EH (cell line): ENCODE measurements at places on chromosomes 6 and 20.
A peak's percentile ranks its signal among the peaks of the same experiment; 100 is the strongest.

DNA sequence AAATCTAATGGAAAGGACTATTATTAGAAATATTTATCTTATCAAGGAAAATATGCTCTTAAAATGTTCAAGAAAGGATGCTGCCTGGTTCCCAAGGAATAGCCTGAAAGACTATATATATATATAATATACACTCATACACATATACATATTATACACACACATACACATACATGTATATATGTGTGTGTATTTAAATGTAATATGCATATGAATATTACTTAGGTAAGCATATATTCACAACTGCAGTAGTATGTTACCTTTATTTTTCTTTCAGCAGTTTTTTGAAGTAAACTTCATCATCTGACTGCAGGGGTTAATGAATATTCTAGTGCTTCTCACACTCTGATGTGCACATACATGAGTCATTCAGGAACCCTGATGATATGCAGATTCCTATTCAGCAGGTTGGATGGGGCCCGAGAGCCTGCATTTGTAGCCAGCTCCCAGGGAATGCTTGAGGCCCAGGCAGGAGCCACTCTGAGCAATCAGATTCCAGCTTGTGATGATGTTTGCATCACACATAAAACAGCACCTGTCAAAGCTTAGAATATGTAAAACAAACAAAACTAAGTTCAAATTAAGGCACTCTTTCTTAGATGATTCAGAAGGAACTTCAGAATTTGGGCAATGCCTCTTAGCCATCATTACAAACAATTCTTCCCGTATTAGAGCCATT, 16.1 kb downstream of the MYLK4 start:
- no peak for DNase-seq

DNA sequence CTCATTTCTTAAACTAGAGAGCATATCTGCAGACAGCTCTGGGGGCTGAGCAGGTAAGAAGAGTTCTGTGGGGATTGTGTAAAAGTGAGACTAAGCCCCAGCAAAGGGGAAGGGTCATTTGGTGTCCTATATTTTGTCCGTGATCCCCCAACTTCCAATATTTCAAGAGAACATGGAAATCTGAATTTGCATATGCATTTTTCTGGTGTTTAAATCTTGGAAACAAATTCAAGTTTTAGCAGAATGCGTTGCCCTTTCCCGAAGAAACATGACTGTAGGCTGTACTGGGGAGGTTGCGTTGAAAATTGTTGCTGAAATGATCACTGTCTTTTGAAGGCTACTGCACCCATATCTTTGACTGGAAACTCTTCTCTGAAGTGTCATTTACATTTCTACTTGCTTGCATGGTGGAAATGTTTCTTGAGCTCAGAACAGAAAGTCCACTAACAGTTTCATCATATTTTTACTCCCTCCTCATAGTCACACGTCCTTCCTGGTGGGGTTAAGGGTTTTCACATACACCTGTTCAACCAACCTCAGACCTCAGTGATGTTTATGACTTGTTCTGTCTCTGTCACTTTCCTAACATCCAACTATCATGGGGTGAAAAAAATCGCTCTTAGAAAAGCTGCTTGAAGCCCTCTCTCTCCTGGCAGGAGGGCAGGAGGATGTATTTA, 140.3 kb downstream of the BCAS1 start:
- DNase-seq = no peak

DNA sequence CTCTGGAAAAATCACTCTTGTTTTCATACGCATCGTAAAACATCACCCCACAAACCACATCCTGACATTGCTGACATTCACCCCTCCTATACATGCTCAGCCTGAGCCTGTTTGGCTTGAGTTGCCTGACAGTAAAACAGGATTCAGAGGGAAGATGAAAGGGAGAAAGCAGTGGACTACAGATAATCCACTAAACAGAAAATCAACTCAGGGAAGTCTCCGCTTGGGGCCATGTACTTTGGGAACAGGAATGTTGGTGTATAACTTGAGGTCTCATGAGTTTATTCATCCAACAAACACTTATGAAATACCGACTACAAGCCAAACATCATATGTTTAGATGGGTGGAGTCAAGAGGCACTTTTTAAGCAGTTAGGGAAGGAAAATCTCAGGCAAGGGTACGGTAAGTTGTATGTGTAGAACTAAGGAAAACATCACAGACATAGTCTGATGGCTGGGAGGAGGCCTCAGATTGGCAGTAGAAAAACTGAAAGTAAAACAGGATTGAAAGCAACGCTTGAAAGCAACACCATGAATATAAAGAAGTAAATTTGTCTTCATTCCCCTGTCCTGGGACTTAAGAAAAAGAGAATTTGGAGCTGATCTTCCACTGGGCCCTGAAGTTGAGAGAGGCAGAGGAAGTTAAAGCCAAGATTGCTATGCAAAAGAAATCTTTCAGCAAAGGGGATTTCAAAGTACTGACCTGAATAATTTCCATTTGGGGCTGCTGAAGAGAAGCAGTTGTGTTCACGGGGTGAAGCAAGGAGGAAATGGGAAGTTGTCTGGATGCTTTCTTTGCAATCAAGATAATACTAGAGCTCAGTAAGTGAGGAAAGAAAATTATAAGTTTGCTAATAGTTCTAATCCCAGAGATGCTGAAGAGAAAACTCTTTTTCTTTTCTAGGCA, 28.8 kb downstream of the PDE7B start:
- peak; percentile 88 for DNase-seq

DNA sequence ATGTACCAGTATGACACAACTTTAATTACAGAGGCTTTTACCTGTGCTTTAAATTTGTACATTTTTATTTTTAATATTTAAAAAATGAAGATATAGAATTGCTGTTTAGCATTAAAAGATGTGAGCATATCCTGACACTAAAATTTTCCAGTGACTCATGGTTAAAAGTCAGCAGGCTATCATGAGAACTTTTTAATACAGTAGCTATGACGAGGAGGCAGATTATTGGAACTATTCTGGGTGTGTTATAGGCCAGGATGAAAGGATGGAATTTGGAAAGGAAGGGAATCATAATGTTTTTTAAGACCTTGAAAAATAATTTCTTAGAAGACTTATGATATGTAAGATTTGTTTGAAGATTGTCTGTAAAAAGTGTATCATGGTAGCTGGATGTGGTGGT, 91.0 kb downstream of the GFRA4 start:
- DNase-seq = peak; percentile 31

DNA sequence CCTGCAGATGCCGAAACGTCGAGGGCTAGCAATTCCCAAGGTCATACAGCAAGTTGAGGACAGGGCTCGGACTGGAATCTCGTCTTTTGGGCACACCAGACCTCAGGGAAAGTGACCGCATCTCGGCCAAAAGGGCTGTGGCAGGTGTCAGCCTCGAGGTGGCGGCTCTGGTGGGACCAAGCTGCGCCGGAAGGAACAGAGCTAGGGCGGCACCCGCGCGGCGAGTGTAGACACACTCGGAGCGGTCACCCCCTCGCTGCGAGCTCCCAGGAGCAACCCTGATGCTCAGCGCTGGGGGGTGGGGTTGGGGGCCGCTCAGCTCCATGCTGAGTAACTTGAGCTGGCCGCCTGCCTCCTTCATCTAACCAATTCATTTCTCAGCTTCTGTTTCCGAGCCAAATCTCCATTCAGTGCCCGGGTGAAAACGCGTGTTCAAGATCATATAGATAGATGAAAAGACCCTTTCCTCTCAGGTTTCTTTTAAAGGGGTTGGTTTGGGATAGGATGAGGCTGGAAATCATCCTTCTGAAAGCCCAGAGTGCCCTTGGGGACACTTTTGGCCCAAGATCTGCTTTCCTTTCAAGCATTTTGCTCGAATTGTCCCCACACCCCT, 2.2 kb upstream of the TUBB2B start:
- no peak for DNase-seq

DNA sequence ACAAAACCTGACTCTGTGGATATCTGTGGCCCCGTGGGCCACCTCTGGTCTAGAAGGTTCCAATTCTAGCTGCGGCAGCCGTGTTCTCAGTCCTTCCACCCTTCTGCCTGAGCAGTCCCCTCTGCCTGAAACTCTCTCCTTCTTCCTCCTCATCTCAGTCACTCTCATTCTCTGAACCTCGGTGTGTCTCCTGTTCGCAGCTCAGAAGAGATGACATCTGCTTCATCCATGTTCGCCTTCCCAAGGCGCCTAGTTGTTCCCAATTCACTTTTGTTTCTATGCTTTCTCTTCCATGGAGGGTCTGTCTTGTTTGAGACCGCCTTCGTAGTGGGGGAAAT, 95.5 kb downstream of the CEBPB start:
- no peak for DNase-seq

GRCh38 chr6:159790956-159791598, 810 bp downstream of the MRPL18 start:
- DNase-seq = no peak

- DNase-seq = no peak
Measured at GRCh38 chr20:46004187-46004586, 4.5 kb upstream of the MMP9 start.

- no peak for DNase-seq
Measured at GRCh38 chr20:31680286-31681127, 42.2 kb downstream of the BCL2L1 start.

DNA sequence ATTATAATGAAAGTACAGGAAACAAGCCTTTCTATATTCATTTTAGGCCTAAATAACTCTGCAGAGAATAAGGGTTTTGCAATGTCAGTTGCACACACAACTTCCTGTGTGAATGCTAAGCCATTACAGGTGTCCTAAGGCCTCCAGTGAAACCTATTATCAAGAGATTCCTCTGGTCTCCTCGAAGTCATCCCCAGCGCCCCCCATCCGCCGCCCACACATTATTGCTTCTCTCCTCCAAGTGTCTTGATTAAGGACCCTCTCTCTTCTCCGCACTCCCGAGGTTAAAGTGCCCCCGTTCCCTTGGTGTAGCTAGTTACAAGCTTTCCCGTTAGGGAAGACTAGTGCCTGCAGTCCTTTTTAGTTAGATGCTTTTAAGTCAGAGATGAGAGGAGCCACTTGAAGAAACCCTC, 1.3 kb downstream of the HIVEP2 start:
- peak; percentile 44 for DNase-seq

DNA sequence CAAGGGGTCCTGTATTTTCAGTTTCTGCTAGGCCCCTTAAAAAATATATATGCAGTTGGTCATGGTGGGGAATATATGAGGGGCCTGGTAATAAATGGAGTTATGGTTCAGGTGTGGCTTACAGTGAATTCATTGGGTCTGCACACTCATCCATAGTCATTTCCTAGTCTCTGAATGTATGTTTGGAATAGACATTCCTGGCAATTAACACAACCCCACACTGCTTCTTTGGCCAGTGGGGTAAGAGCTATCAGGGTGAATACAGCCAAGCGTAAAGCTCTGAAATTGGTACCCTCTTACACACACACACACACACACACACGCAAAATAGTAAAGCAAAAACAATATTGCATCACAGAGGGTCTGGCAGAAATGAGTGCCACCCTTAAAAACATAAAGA, 56.5 kb downstream of the QRSL1 start:
- DNase-seq = peak; percentile 3

DNA sequence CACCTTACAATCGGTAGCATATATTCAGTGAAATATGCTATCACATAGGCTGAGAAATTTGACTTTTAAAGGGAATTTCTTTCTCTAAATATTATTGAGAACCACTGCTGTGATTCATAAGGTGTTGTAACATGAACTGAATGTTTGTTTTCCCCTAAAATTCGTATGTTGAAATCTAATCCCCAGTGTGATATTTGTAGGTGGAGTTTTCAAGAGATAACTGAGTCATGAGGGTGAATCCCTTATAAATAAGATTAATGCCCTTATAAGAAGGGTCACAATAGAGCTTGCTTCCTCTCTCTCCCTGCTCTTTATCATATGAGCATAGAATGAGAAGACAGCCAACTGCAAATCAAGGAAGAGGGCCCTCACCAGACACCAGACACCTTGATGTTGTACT, 64.8 kb downstream of the LMBRD1 start:
- DNase-seq = no peak

GRCh38 chr6:150273457-150274309, 95.1 kb upstream of the IYD start:
- DNase-seq = no peak

DNA sequence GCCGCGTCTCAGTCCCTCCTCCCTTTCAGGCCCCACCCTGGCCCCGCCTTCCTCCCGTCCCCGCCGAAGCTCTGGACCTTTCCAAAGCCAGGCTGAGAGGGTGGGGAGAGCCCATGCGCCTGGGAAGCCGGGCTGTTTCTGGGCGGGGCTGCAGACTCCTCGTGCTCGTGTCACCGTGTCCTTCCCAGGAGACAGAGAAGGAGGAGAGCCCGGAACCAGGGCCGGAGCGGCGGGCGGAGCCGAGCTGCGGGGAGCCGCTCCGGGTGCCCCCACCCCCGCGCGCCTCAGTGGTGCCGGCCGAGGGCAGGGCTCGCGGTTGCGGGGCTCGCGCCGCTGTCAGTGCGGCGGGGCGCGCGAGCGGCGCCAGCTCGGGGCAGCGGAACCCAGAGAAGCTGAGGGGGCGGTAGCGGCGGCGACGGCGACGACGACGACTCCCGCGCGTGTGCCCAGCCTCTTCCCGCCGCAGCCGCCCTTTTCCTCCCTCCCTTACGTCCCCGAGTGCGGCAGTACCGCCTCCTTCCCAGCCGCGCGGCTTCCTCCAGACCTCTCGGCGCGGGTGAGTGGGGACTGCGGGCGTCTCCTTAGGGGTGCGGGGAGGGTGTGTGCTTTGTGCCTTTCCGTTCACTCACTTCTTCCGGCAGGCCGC, at the start of gene RALY:
Gene RALY, plus strand, starts transcription at position 336 of the 646 bp plus-strand sequence. CDS start 78,164 bp downstream, outside the sequence.
- peak; percentile 99 for DNase-seq

- peak; percentile 65 for DNase-seq
Measured at GRCh38 chr20:44911264-44911921, 1.5 kb downstream of the PABPC1L start.

GRCh38 chr20:44455126-44455525, 20.5 kb upstream of the TTPAL start:
- no peak for DNase-seq

DNA sequence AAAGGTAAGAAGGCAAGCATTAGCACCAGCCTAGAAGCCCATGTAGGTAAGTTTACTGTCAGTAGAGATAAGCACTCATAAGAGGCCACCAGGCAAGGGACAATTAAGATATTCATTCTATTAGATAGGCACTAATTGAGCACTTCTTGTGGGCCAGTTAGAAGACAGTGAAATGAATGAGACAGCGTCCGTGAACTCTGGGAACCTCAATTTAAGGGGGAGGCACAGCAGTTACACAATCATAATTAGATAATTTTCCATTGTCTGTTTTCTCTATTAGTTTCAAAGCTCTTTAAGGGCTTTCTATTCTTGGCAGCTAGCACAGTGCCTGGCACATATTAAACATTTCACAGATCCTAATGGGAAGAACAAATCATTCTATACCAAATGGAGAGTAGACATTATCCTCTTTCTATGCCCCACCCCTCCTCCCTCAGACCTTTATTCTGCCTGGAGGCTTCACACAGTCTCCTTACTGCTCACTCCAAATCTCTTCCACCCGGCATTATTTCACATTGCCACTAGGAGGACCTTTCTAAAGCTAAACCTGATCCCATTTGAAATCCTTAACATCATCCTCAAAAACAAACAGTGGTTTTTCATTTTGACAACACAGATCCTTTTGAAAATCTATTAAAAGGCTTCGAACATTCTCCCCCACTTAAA, 529.6 kb downstream of the ADGRB3 start:
- DNase-seq = peak; percentile 4

DNA sequence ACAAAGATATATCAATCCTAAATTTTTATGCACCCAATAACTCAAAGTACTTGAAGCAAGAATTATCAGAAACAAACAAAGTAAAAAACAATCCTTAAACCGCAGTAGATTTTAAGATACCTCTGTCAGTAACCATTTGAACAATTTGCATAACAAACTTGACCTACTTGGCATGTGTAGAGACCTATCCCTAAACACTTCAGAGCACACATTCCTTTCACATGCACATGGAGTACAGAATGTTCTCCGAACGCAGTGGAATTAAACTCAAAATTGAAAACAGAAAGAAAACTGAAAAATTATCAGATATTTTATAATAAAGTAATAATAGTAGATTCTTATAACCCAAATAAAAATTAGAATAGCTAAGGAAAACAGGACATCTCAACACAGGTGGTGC, 162.6 kb upstream of the THBS2 start:
- DNase-seq = no peak
